Activated naive CD4-positive, alpha-beta T cell treated with anti-CD3 and anti-CD28 coated beads for 36 hours (primary cell): ENCODE measurements at places on chromosomes 3 and 15.

DNA sequence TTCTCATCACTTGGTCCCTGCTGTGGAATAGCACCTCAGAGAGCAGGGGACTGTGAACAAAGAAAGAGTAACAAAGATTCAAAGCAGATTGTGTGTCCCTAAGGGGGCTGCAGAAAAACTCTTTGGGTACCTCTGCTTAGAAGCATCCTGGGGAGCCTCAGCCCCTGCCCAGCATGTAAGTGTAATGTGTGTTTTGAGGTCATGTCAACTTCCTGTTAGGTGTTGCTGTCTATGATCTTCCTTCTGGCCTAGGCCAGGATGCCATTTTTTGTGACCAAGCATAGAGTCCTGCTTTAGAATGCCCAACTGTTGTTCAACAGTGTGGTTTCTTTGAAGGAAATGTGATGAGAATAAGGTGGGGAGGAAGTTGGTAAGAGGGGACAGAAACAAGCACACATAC, 77.1 kb upstream of the BCL6 start:
- DNase-seq: no peak

DNA sequence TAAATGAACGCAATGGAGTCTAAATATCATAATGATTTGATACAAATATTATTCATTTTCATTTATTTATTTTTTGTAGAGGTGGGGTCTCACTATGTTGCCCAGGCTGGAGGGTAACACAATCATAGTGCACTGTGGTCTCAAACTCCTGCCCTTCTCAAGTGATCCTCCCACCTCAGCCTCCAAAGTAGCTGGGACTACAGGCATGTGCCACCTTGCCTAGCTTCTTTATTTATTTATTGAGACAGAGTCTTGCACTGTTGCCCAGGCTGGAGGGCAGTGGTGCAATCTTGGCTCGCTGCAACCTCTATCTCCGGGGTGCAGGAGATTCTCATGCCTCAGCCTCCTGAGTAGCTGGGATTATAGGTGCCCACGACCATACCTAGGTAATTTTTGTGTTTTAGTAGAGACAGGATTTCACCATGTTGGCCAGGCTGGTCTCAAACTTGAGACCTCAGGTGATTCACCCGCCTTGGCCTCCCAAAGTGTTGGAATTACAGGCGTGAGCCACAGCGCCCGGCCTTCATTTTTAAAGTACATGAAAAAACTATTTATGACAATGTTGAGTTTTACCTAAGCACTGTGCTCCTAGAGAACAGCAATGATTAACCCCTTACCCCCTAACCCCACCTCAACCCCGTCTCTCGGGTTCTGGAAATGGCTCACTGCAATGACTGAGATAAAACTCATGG, 4.0 kb upstream of the AEN start:
- DNase-seq: no peak

- DNase-seq: no peak
These were observed 21.2 kb upstream of the ATP10A start for GRCh38 chr15:25884370-25884769.

DNA sequence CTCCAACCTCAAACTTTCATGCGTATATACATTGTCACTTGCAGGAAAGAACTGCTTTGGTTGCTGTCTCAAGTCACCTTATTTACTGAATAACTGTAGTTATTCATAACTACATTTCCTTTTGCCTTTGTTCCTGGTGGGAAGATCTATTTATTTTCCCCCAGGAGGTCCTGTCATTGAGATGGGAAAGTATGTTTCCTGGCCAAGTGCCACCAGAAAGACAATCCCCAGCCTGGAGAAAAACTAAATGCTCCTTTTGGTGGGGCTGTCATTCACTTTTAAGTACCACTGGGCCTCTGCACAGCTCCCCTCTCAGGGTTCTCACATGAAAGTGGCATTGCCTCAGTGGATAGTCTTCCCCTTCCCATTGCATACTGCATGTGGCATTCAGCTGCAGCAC, 59.8 kb downstream of the LRRC3B start:
- no peak for DNase-seq

GRCh38 chr3:158765518-158766205, 33.4 kb upstream of the RARRES1 start:
- DNase-seq: no peak
